ENCODE measurements at places on chromosomes 2 and 18.
A peak's percentile ranks its signal among the peaks of the same experiment; 100 is the strongest.

DNA sequence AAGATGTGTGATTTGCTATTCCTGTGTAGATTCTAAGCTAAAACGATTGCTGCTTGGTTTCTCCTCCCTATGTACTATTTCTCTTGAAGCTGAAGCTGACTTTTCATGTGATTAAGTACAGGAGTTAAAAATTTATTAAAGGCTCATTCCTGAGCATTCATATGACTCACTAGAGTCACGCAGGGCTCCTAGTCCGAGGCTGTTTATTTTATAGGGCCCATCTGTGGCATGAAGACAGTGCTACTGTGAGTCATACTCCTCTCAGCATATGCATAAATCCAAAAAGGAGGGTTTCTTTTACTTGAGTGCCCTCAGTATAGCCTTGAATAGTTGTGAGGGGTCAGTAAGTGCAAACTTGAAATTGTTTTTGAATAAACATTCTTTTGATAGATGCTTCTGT is 378.8 kb downstream of the PTPRM start:
- DNase-seq: peak; percentile 91

- no peak for DNase-seq
Observed at GRCh38 chr2:136245211-136245610, 127.3 kb upstream of the CXCR4 start.

GRCh38 chr18:46406539-46406932 is 250.5 kb downstream of the LOXHD1 start:
- DNase-seq: no peak

- DNase-seq: no peak
Observed at GRCh38 chr2:119939915-119940314, 73.0 kb upstream of the EPB41L5 start.

GRCh38 chr2:20542746-20543468 is 96.0 kb downstream of the RHOB start:
- DNase-seq: peak; percentile 75

- DNase-seq: peak; percentile 85
Observed at GRCh38 chr2:230671117-230671516, 41.5 kb upstream of the CAB39 start.
